ENCODE measurements at places on chromosomes 13 and 19. TPM values are rescaled to one million over a fixed set of nuclear protein-coding genes. Genes with fewer than 3 reads are reported as not detected.

GFY gene
- total RNA-seq, result not detected

DNA sequence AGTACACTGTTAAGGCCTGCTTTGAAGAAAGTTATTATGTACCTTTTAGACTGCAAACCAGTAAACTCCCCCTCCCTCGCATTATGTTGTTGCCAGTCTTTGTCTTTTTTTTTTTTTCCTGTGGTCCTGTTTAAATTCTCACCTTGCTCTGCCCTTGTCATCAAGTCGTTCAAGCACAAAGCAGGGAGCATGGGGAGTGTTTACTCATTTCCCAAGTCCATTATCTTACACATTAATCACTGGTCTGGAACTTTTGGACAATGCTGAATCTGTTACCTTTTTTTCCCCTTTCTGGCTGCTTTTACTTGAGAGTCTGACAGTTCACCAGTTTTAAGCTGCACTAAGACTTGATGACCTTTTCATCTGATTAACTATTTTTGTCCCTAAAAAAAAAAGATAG lies 108.2 kb downstream of the DACH1 start:
- no peak overlapping the region for H3K4me3 ChIP-seq
- H3K27me3 ChIP-seq, result no peaks in the 10 kb centered on the region
- H3K27ac ChIP-seq, result no peak overlapping the region
- no peak for DNase-seq
- no peaks in the 10 kb centered on the region for H3K36me3 ChIP-seq

VSTM1 gene
- not detected for total RNA-seq

DNA sequence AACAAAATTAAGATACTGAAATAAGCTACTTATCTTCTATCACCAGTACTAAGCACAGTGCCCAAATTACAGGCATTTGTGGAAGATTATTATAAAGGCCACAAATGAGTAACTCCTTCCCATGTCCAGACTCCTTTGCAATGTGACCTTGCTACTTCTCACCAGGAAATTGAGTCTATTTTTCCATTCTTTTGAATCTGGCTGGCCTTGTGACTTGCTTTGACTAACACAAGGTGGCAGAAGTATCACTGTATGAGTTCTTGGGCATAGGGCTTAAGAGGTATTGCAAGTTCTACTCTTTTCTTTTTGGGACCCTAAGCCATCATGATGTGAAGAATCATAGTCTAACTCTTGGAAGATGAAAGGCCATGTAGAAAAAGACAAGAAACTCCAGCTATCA lies 49.9 kb downstream of the UGGT2 start:
- DNase-seq, result no peak
- no peaks in the 10 kb centered on the region for H3K36me3 ChIP-seq
- H3K27me3 ChIP-seq, result no peaks in the 10 kb centered on the region
- no peaks in the 10 kb centered on the region for H3K4me1 ChIP-seq
- H3K4me3 ChIP-seq, result no peak overlapping the region

Measured in activated CD4-positive, alpha-beta memory T cell treated with anti-CD3 and anti-CD28 coated beads, Interleukin-2, amount 10 ng/mL, durations not matched to agents 7 days and 5 days (primary cell).